Stimulated activated CD8-positive, alpha-beta memory T cell treated with anti-CD3 and anti-CD28 coated beads, Interleukin-7, amount 100 ng/mL, for 24 hours (primary cell): ENCODE measurements at places on chromosomes 11 and 22.

DNA sequence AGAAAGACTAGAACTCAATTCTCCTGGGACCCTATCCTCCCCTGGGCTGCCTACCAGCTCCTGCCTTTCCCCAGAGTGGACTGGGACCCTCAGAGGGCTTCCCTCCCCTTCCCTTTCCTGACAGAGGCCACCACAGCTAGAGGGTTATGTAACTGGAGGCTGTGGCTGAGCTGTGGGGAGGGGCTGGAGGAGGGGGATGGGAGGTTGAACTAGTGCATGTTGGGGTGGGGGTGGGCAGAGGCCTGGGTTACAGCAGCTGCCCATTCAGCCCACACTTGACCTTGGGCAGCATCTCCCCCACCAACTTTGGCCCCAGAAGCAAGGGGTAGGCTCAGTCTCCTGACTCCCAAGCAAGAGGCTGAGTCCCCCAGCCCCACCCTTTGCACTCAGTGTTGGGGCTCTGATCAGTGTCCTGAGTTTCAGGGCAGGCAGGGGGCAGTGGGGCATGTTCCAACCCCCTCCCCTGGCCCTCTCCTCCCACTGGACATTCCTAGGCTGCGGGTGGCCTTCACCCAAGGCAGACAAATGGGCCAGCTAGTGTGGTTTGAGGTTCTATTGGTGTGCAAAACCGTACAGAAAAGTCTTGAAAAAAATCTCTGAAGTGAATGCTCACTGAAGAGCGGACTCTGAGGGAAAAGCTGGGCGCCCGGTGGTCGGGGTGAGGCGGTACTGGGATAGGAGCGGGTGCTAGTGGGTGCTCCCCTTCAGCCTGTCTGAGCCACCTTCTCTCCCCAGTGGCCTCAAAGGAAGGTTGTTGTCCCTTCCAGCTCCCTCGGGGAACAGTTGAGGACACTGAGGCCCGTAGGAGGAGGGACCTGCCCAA is 3.8 kb downstream of the KCNC1 start:
- no peak for DNase-seq

DNA sequence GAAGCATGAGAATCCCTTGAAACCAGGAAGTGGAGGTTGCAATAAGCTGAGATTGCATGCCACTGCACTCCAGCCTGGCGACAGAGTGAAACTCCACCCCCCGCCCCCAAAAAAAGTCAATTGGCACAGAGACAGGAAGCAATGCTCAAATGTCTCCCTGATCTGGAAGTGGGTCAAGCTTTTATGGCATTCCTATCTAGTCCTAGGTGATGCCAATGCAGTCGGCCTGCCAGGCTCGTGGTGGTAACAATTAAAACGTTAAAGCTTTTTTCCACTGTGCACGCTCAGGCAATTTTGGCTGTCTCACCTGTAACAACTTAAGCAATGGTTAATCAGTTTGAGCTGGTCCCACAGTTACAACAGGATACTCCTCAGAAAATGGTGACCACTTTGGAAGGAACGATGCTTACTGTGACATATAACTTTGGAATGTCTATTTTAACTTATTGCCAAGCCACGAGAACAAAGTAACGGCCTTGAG is 18.9 kb upstream of the PISD start:
- DNase-seq: no peak

DNA sequence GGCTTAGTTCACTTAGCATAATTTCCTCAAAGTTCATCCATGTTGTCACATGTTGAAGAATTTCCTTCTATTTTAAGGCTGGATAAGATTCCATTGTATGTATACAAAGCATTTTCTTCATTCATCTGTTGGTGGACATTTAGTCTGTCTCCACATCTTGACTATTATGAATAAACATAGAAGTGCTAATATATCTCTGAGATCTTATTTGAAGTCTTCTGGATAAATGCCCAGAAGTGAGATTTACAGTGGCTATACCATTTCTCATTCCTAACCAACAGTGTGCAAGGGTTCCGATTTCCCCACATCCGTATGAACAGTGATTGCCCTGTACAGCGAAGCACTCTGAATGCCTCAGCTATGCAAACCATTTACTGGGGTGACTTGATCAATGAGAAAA is 6.6 kb upstream of the ZFTA start:
- DNase-seq: no peak

- DNase-seq: no peak
Observed at GRCh38 chr11:70928854-70929598, 323.4 kb downstream of the SHANK2 start.

- peak; percentile 6 for DNase-seq
Observed at GRCh38 chr22:45009606-45010531, at the start of gene PHF21B. Gene PHF21B (minus strand): TSS chr22:45010005. CDS start chr22:45009549, 456 bp downstream.

DNA sequence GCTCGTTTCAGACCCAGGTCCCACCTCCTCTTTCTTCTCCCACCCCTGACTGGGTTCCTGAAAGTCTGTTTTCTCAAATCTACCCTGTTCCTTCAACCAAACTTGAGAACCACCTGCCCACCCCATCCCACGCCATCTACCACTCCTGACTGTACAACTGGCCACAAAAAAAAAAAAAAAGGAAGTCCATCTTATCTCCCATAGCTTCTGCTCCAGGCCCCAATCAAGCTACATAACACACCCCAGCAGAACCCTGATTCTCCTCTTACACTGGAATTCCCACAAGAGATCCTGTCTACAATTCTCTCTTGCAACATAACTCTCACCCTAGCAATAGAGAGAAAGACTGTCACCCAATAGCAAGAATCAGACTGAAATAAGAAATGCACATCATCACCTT is 39.2 kb upstream of the CHST1 start:
- no peak for DNase-seq

- no peak for DNase-seq
Observed at GRCh38 chr11:92941676-92942571, 27.5 kb upstream of the MTNR1B start.

DNA sequence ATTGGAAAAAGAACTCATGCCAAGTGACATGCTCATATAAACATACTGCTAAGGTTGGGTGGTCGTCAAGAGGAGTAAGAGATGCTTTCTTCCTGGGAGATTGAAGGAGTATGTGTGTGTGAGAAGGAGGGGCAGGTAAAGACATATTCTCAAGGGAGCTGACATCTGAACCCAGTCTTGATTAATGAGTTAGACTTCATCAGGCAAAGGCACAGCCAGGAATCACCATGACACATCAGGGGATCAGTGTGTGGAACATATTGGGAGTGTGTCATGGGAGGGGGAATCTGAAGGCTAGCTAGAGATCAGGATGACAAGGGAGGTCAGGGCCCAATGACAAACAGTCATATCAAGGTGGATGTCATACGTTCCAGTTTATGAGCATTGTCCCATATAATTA is 14.9 kb downstream of the CNTF start:
- DNase-seq: no peak

DNA sequence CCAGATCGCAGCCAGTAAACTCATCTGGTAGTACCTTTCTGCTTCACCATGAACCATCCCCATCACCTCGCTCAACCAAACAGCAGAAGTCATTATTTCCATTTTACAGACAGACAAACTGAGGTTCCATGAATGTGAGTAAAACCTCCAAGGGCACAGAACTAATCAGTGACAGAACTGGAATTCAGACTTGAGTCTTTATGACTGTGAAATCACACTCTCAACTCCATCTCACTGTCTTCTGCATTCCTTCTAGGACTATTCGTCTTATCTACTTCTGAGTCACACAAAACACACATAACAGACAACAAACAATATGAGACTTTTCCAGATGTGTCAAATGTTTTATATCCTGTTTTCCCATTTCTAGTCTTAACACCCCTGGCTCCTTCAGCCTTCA is 9.3 kb upstream of the NUP50 start:
- no peak for DNase-seq

GRCh38 chr11:65429724-65430405 is 7.3 kb downstream of the NEAT1 start:
- no peak for DNase-seq

DNA sequence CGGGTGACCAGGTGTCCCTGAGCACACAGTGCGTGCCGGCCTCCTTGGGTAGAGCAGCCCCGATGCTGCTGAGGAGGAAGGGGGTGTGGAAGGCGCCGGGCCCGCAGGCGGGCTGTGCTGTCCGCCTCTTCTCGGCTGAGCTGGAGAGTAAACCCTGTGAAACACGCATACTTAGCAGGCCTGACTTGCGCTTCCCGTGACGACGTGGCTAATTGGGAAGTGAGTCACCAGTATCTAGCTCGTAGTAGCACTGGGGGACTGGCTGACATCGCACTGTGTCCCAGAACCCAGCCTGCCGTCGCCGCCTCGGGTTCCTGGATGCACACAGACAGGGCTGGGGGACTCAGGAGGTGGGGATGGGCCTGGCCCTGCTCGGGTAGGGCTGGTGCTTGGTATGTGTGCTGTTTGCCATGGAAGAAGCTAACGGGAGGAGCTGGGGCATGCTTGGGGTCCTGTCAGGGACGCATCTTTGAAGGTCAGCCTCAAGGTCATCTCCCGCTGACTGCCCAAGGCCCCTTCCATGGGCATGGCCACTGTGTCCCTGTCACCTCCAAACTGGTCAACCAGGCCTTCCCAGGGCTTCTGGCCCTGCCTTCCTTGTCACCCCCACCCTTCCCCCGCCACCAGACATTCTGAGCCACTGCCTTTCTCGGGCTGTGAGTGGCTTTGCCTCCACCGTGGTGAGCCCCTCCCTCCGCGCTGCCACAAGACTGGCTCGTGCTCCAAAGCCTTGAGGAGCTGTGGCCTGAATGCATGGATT is 1327.0 kb downstream of the BRD1 start:
- DNase-seq: no peak

GRCh38 chr11:60978546-60979380 is 7.3 kb downstream of the CD6 start:
- peak; percentile 44 for DNase-seq

DNA sequence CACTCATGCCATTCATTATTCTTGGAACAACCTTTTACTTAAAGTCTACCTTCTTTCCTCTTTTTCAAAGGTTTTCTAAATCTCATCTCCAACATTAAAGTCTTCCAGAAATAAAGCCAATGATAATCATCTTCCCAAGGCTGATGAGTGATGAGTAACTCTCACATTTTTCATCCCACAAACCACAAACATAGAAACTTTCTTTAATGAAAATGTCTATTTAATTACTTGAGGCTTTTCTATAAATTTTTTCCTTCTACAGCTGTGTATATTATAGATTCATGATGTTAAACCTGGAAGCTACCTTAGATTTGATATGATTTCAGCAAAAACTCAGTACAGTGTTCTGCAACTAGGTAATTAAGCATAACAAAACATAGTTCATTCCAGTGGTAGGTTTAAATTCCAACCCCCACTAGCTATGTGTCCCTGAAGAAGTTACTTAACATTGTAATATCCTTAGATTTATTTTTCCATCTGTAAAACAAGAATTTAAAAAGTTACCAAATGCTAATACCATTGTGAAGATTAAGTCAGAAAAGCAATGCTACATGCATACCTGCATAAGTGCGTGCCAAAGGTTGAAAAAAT is 845.4 kb downstream of the KCNA4 start:
- no peak for DNase-seq

DNA sequence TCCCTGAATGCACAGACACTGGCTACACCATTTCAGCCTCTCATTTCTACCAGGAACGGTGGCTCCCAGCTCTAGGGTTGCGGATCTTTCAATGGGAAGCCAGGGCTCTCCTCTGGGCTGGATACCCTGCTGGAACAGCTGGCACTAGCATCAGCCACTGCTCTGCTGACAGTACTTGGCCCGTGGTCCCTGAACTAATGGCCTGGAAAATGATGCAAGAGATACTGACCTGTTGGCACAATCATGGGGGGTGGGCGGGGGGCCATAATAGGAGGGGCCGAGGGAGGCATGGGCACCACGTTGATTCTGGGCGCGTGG is 10.7 kb upstream of the TBC1D10A start:
- no peak for DNase-seq

GRCh38 chr11:1293619-1294015 is 15.8 kb downstream of the TOLLIP start:
- no peak for DNase-seq

GRCh38 chr11:19374151-19374569 is 133.4 kb upstream of the E2F8 start:
- DNase-seq: no peak

GRCh38 chr11:19966441-19966840 is 193.8 kb downstream of the DBX1 start:
- no peak for DNase-seq
